ENCODE measurements at places on chromosomes 7 and 10. TPM values are rescaled to one million over a fixed set of nuclear protein-coding genes. Genes with fewer than 3 reads are reported as not detected.
A peak's percentile ranks its signal among the peaks of the same experiment; 100 is the strongest.

The SPDYE16 gene
- 3.2 TPM for polyA plus RNA-seq

The GRM3 gene
- polyA plus RNA-seq = 0.13 TPM

DNA sequence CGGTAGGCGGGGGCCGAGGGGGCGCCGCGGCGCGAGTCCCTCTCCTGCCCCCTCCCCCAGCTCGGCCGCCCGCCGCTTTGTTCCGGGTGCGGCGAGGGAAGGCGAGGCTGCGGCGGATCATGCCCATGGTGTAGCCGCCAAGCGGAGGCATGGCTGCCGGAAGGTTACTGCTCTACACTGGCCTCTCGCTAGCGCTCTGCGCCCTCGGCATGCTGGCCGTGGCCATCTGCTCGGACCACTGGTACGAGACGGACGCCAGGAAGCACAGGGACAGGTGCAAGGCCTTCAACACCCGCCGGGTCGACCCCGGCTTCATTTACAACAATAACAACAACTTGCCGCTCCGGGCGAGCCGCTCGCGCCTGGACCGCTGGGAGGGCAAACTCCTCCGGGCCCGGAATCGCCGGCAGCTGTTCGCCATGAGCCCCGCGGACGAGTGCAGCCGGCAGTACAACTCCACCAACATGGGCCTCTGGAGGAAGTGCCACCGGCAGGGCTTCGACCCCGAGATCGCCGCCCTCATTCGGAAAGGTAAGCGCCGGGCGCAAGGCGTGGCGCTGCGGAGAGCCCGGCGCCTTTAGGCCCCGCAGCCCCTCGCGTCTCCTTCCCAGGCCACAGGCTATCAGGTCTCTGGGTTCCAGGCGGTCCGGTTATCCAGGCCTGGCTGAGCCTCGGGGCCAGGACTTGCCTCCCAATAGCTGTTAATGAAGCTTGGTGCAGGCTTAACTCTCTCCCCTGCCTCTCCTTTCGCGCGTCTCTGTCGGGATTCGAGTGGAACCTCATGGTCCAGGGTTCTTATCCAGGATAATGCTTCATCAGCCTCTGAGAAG lies 513 bp downstream of the TMEM178B start:
- DNase-seq = peak; percentile 11

DNA sequence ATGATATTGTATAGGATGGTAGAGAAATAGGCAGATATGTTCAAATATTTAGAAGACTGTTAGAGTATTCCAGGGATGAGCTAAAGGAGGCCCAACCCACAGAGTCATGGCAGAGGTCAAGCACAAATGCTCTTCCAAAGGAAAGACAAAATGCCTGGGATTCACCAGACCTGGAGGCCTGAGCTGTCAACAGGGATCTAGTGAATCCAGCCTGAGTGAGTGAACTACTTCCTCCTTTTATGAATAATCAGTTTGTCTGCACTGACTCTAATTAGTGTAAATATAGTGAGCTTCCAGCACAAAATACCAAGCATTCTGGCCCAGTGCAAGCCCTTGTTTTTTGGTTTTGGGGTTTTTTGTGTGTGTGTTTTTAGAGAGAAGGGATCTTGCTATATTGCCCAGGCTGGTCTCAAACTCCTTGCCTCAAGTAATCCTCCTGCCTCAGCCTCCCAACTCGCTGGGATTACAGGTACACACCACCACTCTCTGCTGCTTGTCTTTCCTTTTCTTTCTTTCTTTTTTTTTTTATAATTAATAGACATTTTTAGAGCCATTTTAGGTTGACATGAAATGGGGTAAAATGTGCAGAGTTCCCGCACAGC lies 244.4 kb downstream of the SKIDA1 start:
- DNase-seq = no peak

DNA sequence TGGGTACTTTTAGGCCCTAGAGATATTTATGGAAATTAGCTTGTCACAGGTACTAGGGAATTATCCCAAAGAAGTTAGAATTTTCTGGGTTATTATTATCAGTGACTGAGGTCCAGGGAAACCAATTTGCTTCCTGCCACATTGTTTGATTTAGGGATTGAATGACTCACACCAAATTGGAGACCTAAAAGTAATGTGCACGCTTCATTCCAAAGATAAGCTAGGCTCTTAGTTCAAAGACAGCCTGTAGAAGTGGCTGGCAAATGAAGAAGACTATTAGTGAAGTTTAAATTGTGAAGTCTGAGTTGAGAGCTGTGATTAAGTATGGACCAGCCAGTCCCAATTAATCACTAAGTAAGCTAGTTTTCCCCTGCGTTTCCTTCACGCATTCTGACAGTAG lies 188.1 kb upstream of the MYO3A start:
- DNase-seq = no peak

The CTTNBP2 gene
- 2.0 TPM for polyA plus RNA-seq

The TMEM213 gene
- polyA plus RNA-seq = 0.08 TPM

The OR2A42 gene
- polyA plus RNA-seq = 0.81 TPM

DNA sequence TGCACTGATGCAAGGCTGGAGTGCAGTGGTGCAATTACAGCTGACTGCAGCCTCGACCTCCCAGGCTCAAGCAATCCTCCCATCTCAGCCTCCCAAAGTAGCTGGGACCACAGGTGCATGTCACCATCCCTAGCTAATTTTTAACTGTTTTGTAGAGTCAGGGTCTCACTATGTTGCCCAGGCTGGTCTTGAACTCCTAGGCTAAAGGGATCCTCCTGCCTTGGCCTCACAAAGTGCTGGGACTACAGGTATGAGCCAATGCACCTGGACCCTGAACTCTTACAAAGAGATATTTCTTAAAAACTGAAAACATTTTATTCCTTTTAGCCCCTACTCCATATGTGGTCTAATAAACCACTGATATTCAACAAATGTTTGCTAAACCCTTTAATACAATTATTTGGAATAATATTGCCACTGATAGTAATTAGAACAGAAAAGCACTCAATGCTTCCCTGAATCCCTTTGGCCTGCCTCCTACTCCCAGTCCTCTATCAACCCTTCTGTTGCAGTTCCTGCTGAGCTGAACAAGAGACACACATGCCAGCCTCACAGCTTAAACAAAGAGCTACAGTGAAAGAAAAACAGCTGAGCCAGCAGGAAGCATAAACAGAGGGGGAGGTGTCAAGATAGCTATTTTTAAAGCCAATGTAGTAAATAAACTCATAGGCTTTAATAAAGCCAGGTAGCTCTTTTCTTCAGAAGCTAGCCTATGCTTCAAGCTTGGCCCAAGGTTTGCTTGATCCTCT lies 7.0 kb upstream of the GNAI1 start:
- peak; percentile 16 for DNase-seq

The BAG3 gene
- polyA plus RNA-seq = 43.7 TPM

- DNase-seq = no peak
Measured at GRCh38 chr7:116451957-116452729, 47.4 kb upstream of the CAV2 start.

GRCh38 chr7:153396475-153396874 lies 636.9 kb downstream of the ACTR3B start:
- DNase-seq = no peak

The ARHGAP12 gene
- polyA plus RNA-seq = 23.9 TPM

DNA sequence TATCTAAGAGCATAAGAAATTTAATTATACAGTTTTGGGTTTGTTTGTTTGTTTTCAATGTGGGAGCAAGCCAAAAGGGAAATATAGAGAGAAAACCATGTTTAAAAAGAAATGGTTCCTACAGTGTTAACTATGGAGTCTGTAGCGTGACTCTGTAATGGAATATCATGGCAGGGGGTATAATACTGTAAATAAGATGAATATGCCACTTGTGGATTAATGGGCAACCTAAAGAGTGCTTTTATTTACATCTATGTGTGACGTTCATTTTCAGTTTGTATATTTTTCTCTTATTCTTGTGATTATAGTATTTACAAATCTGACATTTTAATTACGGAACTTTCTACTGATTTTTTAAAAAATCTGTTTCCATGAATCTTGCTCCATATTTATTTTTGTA lies 95.9 kb downstream of the POLL start:
- DNase-seq = no peak

The NEURL1 gene
- polyA plus RNA-seq = 30.7 TPM

The UCMA gene
- not detected for polyA plus RNA-seq

DNA sequence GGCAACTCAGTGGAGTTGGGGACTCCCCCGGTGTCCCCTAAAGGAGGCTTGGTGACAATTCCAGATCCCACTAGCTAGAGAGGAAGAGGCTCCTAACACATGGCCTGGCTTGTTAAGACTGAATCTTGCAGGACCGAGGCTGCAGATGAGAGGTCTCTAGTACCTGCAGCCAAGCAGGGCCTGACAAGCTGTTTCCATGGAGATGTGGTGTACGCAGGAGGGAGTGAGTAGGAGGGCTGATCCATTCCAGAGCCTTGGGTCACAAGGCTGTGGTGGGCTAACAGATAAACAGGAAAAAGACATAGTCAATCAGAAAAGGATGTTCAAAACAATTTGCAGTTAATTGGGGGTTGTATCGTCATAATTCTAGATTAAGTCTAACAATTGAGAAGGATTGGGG lies 77.3 kb upstream of the MKLN1 start:
- no peak for DNase-seq

The PHYHIPL gene
- 2.4 TPM for polyA plus RNA-seq

- DNase-seq = no peak
Measured at GRCh38 chr10:73762915-73763314, 18.7 kb downstream of the SEC24C start.

The HDAC9 gene
- 32.0 TPM for polyA plus RNA-seq

All from muscle of back (tissue), 13 donors.